ENCODE measurements at places on chromosomes 2 and 18.

- no peak for DNase-seq
These were observed 158.5 kb downstream of the NCK2 start for GRCh38 chr2:105903051-105903674.

DNA sequence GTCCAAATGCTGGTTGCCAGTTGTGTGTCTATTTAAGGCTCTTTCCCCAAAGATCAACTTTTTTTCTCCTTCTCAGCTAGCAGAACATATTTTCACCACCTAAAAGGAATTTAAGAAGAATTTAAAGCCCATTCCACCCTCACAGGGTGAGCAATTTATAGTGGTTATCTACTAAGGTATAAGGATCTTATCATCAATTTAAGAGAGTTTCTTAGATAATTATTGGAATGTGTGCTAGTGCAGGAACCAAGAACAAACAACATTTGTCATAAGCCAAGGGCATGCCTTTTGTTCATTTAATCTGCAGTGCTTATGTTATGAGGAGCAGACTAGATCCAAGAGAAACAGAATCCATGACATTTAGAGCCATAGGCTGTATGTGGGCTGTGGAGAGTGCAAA, 37.2 kb downstream of the NLRC4 start:
- no peak for DNase-seq

- no peak for DNase-seq
These were observed 6.5 kb upstream of the WNT6 start for GRCh38 chr2:218852911-218853667.

DNA sequence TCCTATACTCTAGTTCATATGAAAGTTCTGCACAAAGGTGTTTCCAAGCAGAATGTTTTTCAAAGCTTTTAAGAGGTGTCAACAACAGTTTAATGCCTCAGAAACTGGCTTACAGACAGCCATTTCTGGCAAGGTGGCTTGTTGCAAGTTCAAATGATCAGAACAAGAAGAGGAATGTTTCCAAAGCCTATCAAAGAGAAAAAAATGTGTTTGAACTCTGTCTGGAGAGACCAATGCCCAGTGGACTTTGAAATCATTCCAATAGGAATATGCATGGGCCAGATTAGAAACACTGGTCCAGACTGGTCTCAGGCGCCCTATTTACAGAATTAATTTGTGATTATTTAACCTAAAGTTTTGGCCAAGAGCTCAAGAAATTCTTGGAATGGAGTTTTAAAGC, 106.2 kb downstream of the CPS1 start:
- no peak for DNase-seq

GRCh38 chr2:239831861-239832489, 193.2 kb downstream of the NDUFA10 start:
- DNase-seq = no peak

- no peak for DNase-seq
These were observed 120.2 kb downstream of the FEZ2 start for GRCh38 chr2:36477746-36478145.

- DNase-seq = no peak
These were observed 689.4 kb upstream of the FANCL start for GRCh38 chr2:58930537-58930936.

- DNase-seq = no peak
These were observed 36.9 kb upstream of the PTMA start for GRCh38 chr2:231671270-231672050.

- DNase-seq = no peak
These were observed 421.4 kb upstream of the CYRIA start for GRCh38 chr2:17086990-17087389.

- no peak for DNase-seq
These were observed 23.1 kb downstream of the ID2 start for GRCh38 chr2:8704906-8705305.

DNA sequence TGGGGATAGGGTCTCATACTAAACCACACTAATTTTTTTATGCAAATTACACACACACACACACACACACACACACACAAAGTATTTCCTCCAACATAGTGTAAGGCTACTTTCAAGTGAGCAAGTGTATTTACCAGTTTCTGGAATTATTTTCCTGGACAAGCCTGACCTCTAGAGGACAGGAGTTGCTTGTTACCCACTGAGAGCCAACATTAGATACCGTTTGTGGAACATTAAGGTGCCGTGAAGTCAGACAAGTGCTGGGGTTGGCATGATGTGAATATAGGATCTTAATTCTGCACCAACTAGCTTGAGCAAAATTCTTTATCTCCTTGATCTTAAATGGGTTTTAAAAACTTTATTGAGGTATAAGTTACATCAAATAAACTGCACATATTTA, 39.3 kb upstream of the SERPINB2 start:
- DNase-seq = no peak

GRCh38 chr2:127089478-127090235, 17.3 kb downstream of the BIN1 start:
- DNase-seq = no peak

GRCh38 chr2:205850611-205851010, 168.3 kb downstream of the NRP2 start:
- DNase-seq = no peak

DNA sequence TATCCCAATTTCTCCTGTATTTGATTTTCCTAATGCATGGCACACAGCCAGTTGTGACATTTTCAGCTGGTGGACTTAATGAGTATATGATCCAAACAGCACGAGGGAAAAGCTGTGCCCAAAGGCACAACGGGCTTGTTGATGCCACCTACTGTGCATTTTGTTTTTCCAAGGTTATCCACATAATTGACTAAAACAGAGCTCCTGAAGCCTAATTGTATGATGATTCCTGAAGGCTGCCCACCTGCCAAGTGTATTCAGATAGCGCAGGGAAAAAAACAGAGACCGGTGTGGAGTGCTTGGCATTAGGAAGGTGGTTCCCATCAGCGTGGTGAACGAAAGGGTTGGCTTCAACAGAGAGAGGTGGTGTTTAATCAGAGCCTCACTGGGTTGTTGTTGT, 14.9 kb downstream of the RBMS1 start:
- DNase-seq = no peak

DNA sequence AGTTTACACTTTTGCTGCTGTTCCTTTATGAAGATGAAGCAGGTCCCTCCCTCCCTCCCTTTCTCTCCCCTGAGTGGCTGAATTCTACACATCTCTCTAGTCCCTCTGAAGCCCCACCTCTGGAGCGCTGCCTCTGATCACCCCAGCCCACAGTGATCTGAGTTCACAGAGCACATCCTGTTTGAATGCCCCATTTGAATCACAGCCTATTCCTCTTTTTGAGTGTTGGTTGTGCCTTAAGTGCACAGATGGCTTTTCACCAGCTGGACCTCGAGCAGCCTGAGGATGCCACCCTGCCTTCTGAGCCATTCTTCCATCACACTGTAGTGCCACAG, 87.1 kb downstream of the ITGB1BP1 start:
- peak; percentile 27 for DNase-seq

GRCh38 chr2:166632616-166633015, 138.6 kb upstream of the SCN7A start:
- DNase-seq = no peak

GRCh38 chr2:178420463-178420999, 30.4 kb downstream of the PRKRA start:
- DNase-seq = no peak

- no peak for DNase-seq
These were observed 35.9 kb downstream of the EPC2 start for GRCh38 chr2:148680462-148680861.

GRCh38 chr2:12240206-12240605, 476.5 kb upstream of the TRIB2 start:
- DNase-seq = no peak

- no peak for DNase-seq
These were observed 1531.9 kb upstream of the ACVR2A start for GRCh38 chr2:146312899-146313298.

DNA sequence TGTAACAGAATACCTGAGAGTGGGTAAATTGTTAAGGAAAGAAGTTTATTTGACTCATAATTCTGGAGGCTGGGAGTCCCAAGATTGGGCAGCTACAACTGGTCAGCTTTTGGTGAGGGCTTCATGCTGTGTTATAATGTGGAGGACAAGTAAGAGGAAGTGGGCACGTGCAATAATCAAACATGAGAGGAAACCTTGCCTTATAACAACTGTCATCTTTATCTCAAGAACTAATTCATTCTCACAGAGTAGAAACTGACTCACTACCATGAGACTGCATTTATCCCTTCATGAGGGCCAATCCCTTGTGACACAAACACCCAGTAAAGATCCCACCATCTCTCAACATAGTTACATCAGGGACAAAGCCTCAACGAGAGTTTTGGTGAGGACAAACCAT, 318.1 kb upstream of the NT5C1B start:
- DNase-seq = no peak

DNA sequence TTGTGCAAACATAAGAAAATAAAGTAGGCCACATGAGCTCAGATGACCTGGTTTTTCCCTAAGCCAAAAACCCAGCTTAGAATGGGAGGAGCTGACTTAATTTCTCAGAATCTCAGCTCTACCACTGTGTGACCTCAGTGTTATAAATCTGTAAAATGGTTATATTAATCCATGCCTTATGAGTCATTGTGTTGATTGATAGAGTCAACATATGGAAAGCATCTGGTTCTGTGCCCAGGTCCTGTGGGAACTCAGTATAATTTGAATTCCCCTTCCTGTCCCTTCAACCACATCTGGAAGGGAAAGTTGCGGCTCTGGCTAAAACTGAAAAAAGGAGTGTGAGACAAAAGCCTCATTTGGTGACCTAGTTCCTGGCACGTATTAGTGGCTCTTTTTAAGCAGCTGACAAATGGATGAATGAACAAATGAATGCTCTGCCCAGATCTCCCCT, 25.7 kb downstream of the TMEM177 start:
- no peak for DNase-seq

DNA sequence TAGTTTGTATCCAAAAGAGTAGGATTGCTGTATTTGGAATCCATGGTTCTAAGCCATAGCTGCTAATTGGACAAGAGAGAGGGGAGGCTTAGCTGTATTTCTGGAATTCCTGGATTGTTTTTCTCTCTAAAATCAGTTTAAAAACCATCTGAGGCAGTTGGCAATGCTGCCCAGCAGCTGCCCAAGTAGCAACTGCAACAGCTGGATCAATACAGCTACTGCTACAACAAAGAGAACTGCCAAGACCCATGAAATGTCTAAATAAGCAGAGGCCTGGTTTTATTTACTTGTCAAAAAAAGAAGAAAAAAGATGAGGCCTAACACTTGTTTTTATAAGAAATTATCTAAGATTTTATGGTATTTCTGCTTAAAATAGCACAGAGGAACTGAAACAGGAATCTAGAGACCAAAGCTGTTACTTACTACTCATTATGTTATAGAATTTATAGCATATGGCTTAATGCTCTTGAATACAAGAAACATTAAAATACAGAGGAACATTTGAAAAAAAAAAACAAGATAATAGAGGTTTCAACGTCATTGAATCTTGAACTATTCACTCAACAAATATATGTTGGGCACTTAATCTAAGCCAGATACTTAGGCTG, 39.1 kb downstream of the TMEFF2 start:
- no peak for DNase-seq

GRCh38 chr2:163659224-163659623, 76.6 kb downstream of the FIGN start:
- no peak for DNase-seq

DNA sequence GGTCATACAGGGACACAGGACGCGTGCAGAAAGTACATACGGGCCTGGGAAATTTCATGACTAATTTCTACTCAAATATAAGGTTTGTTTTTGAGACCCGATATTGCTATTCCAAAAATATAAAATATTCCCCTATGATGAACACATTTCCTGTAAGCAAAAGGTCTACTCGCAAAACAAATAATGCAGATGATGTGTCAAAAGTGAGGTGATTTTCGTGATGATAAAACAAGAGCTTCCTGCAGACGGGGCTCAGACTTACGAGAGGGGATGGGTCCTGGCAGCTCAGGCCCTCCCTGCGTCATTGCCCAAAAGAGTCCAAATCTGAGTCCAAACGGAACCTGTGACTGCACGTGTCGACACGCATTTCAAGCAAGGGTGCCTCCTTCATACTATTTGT, 62.7 kb downstream of the MBP start:
- DNase-seq = no peak

GRCh38 chr2:234427081-234428061, 69.5 kb downstream of the ARL4C start:
- no peak for DNase-seq

DNA sequence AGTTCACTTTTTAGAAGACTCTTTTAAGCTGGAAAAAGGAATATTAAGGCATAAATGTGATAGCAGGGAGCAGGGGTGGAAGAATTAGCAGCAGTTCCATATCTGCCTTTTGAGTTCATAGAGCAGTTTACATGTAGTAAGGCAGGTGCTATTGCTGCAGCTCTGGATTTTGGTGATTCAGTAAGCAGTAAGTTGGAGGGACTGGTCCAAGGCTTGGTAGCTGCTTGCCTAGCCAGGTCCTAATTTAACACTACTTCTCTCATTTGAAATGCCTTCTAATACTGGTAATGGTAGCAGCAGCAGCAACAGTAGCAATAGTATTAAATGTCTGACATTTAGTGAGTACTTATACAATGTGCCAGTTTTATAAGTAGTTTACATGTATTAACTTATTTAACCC, 30.0 kb downstream of the HAT1 start:
- DNase-seq = no peak

GRCh38 chr2:60888853-60889252, 7.5 kb downstream of the REL start:
- no peak for DNase-seq

DNA sequence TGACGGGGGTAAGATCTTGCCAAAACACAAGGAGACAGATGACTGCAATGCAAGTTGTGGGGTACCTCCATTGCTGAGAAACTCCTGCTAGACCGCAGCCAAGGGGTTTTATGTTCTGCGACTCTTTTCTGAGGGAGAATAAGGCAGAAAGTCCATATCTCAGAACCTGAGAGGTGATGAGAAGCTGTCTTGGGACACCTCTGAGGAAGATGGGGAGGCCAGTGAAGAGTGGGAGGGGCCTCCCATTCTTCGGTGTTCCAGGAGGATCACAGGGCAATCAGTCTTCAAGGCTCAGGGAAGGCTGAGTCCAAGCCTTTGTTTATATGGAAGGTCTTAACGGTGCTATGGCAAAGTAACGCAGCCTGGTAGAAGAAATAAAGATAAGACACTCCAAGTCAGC, 18.0 kb downstream of the CYP27A1 start:
- DNase-seq = no peak

DNA sequence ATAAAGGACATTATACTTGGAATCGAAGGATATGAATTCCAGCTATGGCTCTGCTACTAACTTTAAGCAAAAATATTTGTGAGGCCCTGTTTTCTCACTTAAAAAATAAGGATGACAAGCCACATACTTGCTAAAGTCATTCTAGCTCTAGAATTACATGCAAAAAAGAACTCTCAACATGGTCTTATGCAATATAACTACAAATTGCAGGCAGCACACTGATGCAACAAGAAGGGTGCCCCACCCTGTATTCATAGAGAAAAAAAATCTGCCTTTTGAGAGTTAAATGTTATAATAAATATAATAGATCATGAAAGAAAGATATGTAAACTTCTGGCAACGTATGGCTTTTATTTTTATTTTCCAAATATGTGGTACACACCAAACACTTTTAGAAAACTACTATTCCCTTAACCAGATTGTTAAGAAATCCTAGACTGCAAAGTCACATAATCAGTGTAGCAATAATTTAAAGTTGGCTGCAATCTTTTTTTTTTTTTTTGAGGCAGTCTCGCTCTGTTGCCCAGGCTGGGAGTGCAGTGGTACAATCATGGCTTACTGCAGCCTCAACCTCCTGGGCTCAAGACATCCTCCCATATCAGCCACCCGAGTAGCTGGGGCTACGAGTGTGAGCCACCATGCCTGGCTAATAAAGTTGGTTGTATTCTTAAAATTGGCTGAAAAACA, 40.2 kb upstream of the WDSUB1 start:
- DNase-seq = no peak

Data from thymus (tissue), 14 donors.